ENCODE measurements at places on chromosomes 7 and 10.

DNA sequence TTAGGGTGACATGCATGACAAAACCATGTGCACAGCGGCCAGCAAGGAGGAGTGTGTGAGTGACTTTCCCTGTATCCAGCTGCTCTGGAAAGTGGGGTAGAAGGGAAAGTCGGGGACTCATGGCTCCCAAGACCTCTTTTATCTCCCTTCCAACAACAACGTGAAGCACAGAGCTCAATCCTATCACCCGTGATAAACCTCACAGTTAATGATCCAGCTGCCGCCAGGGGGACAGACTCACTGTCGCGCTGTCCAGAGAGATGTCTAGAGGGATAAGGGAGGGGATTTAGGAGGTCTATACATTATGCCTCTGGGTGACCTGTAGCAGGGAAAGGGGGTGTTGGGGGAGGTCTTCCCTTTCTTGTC is 84.0 kb upstream of the SMNDC1 start:
- no peaks in the 10 kb centered on the region for H3K36me3 ChIP-seq
- no peaks in the 10 kb centered on the region for H3K27me3 ChIP-seq
- peaks cover 5% of the 10 kb centered on the region for H3K4me1 ChIP-seq
- H3K4me3 ChIP-seq: no peak overlapping the region

DNA sequence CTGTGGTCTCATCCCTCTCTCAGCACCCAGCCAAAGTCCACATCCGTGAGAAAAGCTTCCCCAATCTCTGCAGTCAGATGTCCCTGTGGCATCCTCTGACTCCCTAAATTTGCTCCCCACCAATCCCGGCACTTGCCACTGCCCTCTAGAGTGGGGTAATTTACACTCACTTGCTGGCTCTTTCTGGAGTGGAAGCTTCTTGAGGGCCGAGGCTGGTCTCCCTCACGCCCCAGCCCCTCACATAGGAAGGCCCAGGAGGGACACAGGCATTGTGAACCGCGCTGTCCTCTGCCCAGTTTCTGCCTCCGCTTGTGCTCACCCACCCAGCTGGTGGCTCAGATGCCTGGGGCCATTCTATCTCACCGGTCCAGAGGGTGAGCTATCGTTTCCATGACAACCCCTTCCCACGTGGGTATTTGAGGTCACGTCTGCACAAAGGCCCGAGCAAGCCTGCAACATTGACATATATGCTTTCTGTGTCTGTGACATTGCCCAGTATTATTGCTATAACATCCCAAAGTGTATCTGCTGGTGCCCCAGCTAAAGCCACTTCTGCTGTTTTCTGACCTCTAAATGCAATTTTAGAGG is 97.3 kb upstream of the CTBP2 start:
- no peak overlapping the region for H3K27ac ChIP-seq
- H3K27me3 ChIP-seq: no peaks in the 10 kb centered on the region
- no peaks in the 10 kb centered on the region for H3K36me3 ChIP-seq
- no peak overlapping the region for H3K4me3 ChIP-seq

DNA sequence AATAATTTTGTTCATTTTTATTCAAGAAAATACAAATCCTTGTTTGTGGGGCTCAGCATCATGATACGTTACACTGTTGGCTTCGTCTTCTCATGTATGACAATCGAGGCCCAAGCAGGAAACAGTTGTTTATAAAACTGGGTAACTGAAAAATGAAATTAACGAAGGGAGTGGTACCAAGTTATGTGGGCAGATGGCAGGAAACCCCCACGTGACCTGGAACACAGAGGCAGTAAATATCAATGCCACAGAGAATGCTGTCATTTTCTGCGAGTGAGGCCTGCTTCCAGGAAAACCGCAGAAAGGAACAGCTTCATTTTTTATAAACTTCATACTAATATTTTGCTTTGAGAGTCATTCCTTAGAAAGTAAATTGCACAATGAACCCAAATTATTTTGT is 201.0 kb upstream of the ADARB2 start:
- H3K4me3 ChIP-seq: no peak overlapping the region
- H3K27ac ChIP-seq: no peak overlapping the region
- no peaks in the 10 kb centered on the region for H3K4me1 ChIP-seq
- DNase-seq: no peak

GRCh38 chr10:47133871-47134570 is 166.0 kb upstream of the GDF10 start:
- no peak overlapping the region for H3K4me3 ChIP-seq
- H3K4me1 ChIP-seq: no peaks in the 10 kb centered on the region
- no peak for DNase-seq
- H3K27me3 ChIP-seq: no peaks in the 10 kb centered on the region
- no peak overlapping the region for H3K27ac ChIP-seq
- H3K36me3 ChIP-seq: no peaks in the 10 kb centered on the region

DNA sequence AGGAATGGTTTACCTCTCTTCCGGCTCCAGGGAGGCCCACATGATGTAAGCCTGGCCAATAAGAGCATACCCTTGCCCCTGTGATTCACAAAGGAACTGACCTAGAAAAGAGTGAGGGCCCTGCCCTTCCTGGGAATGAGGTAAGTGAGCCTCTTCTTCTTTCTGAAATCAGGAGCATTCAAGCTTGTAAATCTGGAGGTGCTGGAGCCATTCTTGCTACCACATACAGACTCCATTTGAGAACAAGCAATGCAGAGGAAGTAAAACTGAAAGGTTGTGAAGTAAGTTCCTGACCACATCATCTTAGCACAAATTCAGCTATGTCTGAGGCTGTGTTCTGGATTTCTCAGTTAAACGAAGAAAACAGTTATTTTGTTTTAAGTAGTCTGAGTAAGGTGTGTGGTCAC is 132.2 kb downstream of the CD36 start:
- H3K36me3 ChIP-seq: no peaks in the 10 kb centered on the region
- DNase-seq: no peak
- no peak overlapping the region for H3K4me3 ChIP-seq

DNA sequence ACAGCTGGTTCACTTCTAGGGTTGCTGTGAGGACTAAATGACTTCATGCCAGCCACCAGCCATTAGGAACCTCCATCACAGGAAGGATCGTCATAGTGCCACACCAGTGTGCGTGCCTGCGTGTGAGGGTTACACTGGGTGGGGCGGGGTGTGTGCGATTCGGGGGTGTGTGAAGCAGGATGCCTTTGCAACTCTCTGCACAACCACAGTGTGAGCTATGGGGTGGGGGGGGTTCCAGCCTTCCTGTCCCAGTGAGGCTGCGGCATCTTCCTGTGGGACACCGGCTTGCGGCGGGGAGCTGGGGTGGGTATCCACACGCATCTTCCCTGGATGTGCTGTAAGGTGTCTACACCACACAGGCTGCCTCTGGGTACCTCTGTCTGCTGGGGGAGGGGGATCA is 6.9 kb upstream of the ELFN1 start:
- H3K27me3 ChIP-seq: peaks cover 18% of the 10 kb centered on the region
- H3K36me3 ChIP-seq: no peaks in the 10 kb centered on the region

DNA sequence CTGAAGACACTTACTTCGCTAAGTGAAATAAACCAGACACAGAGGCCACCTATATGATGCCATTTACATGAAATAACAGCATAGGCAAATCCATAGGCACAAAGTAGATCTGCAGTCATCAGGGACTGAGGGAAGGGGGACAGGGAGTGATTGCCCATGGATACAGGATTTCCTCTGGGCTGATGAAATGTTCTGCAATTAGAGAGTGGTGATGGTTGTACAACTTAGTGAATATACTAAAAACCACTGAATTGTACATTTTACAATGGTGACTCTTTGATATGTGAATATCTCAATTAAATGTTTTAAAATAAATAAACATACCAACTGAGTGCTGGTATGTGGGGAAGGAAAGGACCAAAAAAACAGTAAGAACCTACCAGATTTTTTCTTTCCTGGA is 20.4 kb downstream of the PPA1 start:
- H3K27me3 ChIP-seq: no peaks in the 10 kb centered on the region
- H3K4me1 ChIP-seq: no peaks in the 10 kb centered on the region
- H3K4me3 ChIP-seq: no peak overlapping the region
- peaks cover 25% of the 10 kb centered on the region for H3K36me3 ChIP-seq
- DNase-seq: no peak
- H3K27ac ChIP-seq: no peak overlapping the region

Measured in heart right ventricle (tissue), 16 donors.